ENCODE measurements at places on chromosomes 1 and 21.

DNA sequence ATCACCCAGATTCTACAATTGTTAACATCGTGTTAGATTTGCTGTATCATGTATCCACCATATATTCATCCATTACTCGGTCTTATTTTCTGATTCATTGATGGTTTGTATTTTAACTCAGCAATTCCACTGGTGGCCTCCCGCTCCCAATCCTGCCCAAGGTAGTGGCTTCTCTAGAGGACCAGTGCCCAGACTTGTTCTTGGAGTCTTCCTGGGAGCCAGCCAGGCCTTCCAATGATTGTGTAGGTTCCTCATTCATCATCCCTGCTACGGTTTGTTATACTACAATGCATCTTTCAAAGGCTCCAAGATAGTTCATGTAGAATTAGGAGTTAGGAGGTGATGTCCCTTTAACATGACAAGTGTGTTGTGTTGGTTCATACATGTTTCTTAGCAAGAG lies 451.1 kb downstream of the SETD4 start:
- DNase-seq, result no peak

- no peak for DNase-seq
Observed at GRCh38 chr1:26413031-26413430, 2.4 kb downstream of the LIN28A start.

- DNase-seq, result no peak
Observed at GRCh38 chr21:26331205-26331980, 160.8 kb upstream of the APP start.

GRCh38 chr1:50193002-50193401 lies 84.3 kb downstream of the ELAVL4 start:
- DNase-seq, result no peak

- DNase-seq, result no peak
Observed at GRCh38 chr1:211739671-211740411, 64.4 kb upstream of the NEK2 start.

GRCh38 chr21:41358193-41359166 lies 3.3 kb upstream of the MX2 start:
- no peak for DNase-seq
